Gastrocnemius medialis (tissue), 4 donors: ENCODE measurements at places on chromosomes 1 and 21.

DNA sequence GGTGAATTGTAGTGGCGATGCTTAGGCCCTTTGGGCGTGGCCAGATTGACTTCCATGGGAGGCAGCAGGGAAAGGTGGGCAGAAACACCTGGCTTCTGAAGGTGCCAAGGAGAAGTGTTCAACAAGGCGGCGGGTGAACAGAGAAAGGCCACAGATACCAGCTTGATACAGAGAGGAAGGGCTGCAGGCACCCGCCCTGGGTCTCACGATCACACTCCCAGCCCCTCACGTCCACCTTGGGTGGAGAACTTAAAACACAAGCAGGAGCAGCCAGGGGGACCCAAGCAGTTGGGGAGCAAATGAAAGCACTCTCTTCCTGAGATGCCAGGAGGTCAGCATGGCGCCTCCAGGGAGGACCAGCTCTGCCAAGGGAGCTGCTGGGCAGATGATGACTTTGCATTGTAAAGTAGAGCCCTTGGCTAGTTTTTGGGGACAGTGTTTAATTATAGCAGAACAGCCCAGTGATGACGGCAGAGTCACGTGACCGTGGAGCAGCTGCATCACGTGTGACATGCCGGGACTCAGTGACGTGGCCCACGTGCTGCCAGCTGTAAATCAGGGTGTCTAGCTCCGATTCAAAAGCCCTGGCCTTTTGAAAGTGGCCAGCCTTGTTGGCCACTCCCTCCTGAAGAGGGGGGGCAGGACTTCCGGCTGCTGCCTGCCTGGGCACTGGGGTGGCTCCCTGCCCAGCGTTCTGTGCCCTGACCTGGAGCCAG lies 19.0 kb downstream of the SLC37A1 start:
- peak; percentile 98 for DNase-seq

- DNase-seq: no peak
Observed at GRCh38 chr1:6727535-6727934, 25.9 kb upstream of the DNAJC11 start.

DNA sequence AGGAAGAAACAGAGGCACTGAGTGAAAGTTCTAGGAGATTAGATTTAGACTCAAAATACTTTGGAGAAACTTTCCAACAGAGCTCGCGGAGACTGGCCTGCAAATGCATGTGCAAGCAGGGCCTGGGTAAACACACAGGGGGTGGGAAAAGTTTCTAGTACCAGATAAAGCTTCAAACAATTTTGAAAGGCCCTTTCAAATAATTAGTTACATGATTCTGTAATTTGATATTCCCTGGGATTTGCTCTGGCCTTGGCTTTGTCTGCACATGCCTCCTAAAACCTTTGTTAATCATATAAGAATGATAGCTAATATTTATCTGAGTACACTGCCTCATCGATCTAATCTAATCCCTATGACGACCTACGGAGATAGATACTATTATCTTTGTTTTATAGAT lies 31.3 kb downstream of the VTCN1 start:
- no peak for DNase-seq

GRCh38 chr21:34807146-34807880 lies 138.5 kb downstream of the CLIC6 start:
- DNase-seq: no peak

DNA sequence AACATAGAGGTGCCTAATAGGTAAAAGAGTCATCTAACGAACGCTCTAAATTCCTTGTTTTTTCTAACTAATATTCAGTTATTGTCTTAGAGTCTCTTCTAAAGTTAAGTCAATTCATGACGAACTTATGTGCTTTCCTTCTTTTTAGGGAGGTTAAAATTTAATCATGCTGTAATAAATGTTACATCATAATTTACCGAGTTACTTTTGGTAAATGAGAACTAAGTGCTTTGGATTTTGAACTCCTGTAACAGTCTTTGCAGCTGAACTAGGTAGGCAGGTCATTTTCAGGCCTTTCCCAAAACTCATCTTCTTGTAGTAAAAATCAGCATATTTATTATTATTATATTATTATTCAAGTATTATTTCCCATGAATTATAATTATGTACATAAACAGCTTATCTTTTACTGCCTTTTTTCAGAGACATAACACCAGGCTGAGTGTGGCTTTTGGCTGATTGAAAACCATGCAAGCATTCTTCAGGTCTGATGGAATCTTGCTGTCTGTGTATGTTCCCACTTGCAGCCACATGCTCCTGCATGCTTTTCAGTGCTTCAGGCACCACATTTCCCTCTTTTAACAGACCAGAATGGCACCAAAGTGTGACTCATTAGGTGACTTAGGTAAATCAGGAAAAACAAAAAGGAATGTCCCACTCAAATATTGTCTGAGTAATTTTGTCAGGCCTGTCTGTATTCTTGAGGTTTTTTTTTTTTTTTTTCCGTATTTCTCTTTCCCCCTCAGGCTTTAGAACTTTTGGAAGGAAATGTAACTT lies 81.0 kb upstream of the CD55 start:
- no peak for DNase-seq

- peak; percentile 13 for DNase-seq
Observed at GRCh38 chr1:101357444-101357986, 120.7 kb downstream of the S1PR1 start.

DNA sequence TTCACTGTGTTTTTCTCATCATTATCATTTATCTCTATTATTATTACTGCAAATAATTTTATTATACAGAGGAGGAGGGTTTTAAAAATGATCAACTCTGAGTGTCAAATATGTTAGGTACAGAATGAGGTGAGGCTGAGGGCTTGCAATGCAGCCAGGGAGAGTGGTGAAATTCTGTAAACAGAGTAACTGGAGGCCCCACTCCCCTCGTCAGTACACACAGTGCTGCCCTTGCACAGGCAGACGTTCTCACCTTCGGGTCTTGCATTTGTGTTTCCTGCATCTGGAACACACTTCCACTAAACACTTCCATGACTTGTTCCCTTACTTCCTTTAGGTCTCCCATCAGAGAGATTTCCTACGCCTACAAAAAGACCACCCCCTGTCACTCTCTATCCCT lies 24.3 kb upstream of the COA6 start:
- DNase-seq: no peak

DNA sequence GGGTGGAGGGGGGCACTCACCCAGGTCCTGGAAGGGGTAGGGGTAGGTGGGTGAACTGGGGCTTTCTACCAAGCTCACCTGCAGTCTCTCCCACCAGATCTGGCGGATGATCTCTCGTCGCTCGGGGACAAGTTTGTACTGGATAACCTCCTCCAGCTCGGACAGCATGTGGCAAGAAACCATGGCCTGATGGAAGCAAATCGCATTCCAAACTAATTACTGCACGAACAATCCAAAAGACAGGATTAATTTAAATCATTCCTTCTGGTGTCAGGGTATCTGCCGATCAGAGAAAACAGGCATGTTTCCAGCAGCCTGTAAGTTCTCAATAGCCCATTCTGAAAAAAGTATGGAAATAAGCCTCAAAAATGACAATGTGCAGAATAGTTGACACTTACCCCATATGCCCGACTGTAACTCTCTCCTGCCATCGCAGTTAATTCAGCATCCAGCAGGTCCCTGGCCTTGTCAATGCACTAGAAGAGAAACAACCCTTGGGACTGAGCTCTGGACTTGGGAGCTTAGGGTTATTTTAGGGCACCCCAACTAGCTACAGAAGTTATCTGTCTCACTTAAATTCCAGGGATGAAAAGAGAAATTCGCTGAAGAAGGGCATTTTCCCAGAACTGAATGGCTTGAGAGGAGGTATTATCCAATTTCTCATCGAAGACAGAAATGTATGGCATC lies 44.4 kb upstream of the ANGPTL7 start:
- DNase-seq: no peak

- no peak for DNase-seq
Observed at GRCh38 chr1:156662005-156662799, 15.0 kb downstream of the NES start.

GRCh38 chr1:241896670-241896962 lies 48.6 kb downstream of the EXO1 start:
- DNase-seq: no peak

DNA sequence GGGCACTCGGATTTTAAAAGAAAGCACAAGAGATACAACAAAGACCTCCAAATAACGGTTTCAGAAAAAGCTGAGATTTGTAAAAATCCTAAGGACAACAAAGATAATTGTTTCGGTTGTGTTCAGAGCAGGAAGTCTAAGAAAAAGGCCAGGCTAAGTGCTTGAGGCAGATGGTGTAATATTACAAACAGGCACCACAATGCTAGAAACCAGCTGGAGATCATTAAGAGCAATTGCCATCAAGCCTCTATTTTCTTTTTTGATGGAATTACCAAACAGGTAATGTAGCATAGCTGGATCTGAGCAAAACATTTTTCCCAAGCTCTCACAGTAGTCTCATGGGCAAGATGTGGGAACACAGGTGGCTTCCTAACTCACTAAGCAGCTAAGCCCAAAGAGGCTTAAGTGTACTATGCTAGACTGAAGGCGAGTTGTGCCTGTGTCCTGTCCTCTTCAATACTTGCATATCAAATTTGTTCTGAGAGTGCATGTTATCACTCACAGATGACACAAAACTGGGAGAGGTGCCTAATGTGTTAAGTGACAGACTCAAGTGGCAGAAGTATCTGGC lies 161.6 kb downstream of the GLUL start:
- DNase-seq: peak; percentile 78

- DNase-seq: no peak
Observed at GRCh38 chr1:205967554-205968335, 24.5 kb upstream of the SLC26A9 start.

DNA sequence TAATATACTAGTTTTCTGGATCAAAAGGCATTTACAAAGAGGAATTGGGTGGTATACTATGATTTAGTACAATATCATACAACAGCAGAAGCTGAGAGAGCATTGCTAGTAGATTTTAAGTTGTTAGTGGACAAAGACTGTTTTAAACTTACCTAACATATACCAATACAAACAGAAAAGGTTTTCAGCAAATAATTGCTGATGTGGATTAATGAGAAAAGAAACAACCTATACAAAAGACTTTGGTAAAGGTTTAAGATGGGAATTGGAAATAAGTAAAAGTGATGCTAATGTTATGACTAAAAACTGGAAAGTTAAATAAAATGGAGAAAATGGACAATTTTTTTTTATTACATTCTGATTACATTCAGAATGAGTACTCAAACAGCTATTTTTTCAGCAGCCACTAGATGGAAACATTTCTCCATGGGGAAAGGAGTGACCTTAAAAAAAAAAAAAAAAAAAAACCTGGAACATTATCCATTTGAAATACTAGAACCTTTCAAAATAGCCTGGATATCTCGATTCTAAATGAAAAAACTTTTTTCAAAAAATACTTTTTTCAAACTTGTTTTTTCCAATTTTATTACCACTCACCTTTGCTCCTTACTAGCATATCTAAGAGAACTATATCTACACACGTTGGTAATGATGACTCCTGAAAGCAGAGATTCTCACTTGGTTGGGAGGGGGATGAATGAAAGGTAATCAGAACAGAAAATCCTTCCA lies 55.4 kb downstream of the EPRS1 start:
- no peak for DNase-seq
